NCI-H2081 treated with DMSO at 0.1 percent for 48 hours (cell line): ENCODE measurements at places on chromosomes 2 and 18.

- no peak for DNase-seq
Measured at GRCh38 chr18:63185984-63186383, 133.6 kb downstream of the BCL2 start.

DNA sequence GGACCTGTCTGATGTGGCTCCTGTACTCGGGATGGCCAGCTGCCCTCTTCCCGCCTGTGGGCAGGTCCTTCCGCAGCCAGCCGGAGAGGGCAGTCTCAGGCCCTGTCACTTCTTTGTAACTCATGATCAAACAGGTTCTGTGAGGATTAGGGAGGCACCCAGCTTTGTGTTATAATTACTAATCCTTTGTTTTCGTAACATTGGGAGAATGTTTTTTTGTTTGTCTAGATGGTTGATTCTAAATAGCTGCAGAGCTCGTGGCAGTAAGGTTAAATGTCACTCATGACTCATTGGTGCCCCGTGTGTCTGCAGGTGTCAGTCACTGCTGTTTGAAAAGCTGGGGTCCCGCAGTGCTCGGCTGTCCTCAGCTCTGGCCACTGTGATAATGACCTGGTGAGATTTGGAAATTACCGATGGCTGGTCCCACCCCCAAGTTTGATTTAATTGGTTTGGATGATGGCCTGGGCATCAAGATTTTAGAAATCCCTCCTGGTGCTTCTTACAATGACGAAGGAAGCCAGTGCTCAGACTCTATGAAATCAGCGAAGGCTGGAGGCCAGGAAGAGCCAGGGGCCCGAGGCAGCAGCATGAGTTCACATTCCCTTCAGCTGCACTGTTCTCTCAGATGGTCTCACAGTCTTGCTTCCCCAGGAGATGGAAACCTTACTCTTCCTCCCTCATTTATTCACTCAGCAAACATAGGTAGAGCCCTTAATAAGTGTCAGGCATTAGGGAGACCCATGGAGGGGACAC, 172.8 kb downstream of the VAPA start:
- DNase-seq = no peak

GRCh38 chr2:172434821-172435605, 7.6 kb downstream of the ITGA6 start:
- no peak for DNase-seq

GRCh38 chr2:216188956-216189355, 79.8 kb downstream of the XRCC5 start:
- DNase-seq = no peak

- no peak for DNase-seq
Measured at GRCh38 chr18:63741769-63742168, 33.4 kb upstream of the SERPINB7 start.

DNA sequence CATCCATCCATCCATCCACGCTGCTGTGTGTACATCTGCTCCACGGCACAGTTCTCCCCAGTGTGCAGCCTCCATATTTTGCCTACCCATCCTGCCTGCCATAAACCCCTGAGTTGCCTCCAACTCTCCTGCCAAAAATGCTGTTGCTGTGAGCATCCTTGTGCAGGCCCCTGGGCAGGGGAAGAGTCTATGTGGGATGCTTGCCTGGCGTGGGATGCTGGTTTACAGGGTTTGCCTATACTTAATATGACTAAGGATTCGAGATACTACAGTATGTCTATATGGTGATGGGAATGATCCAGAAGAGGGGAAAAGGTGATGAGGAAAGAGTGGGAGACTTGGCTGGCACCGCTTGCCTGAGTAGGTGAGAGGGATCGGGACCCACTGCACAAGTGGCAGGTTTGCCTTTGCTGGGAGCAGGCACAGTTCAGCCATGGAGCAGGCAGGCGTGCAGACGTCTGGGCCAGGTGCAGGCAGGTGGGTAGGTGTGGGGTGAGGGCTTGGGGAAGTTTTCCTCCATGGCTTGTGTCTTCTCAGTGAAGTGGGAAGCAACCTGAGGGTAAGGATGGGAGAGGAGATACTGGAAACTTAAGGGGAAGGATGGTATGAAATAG, 30.2 kb upstream of the FAHD2A start:
- no peak for DNase-seq

DNA sequence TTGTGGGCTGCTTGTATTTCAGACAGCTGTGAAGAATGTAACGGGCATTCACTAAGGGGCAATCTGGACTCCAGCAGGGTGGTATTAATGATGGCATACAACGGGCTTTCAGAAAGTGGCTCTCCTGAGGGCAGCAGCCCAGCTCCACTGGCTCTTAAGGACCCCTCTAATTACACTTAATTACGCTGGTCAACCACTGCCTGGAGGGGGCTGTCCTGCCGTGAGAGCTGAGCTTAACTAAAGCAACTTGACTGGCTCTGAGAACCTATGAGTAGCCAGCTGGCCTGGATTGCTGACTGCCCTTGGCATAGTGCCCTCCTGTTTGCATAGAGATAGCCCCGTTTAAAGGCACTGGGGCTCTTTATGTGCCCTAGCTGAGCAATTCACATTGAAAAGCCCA, 3.8 kb downstream of the LIPG start:
- no peak for DNase-seq

- no peak for DNase-seq
Measured at GRCh38 chr2:14700753-14701152, 68.2 kb downstream of the LRATD1 start.

DNA sequence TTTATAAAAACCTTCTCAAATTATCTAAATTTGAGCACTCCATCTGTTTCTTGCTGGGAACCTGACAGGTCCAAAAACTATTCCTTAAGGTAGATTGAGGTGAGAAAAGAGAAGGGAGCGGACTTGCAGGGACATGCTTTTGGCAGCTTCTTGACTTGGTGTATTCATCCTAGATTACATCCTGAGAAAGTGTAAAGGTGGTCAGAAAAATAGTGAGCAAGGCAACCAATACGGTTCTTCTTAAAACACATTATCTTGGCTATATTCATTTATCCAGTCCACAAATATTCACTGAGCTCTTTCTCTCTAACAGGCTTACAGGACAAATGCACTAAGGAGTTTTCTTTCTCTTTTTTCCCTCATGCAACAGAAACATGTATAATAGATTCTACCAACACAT, 230.0 kb downstream of the LRP1B start:
- no peak for DNase-seq

DNA sequence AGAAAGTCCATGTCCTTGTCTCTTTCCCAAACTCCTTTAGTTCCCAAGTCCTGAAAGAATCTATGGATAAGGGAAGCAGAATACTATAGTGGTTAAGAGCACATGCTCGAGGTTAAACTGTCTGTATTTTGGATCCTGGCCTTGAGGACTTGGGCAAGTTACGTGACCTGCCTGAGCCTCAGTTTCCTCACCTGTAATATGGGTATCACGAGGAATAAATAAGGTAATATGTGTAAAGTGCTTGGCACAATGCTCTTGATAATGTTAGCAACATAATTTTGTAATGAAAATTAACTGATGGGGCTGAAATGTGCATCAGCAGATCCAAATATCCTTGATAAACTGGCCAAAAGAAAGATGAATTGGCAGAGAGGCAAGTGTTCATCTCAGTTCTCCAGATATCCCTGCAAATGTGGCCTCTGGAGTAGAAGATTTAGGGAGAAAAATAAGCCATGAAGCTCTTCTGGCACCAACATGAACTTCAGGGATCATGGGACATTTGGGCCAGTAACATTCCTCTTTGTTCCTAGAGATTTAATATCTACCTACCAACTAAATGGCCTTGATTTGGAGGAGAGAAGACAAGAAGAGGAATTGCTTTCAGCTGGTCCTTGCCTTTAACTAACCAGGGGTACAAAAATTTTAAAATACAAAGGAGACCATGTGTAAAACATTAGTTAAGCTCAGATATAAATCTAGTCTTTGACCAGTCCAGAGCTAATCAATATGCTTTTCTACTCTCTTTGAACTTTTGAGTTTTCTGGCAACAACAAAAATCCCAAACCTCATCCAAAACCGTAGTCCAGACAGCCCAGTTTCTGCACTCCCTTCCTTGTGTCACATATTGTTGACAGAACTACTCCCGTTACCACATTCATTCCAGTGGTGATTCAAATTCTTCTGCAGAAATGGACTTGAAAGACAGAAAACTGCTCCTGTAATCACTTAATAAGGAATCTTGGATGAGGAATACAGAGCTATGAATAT, 52.7 kb upstream of the EML4 start:
- no peak for DNase-seq

DNA sequence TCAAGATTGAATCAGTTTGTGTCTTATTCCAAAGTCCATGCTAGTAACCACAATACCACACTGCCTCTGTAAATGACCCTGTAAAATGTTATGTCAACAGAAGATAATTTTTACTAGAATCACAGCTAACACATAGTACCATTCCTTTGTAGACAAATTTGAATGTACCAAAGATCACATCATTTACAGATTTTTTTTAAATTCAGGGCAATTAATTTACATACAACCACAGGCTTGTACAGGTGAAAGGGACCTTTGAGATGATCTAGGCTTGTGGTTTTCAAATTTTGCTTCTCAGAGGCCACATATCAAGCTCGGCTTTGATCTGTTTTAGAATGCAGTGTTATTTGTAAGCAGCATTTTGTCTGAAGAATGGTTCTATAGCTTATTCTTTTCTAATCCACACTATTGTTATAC, 63.8 kb upstream of the PPM1B start:
- DNase-seq = no peak

- no peak for DNase-seq
Measured at GRCh38 chr18:21300035-21300907, 58.2 kb downstream of the GREB1L start.

- DNase-seq = no peak
Measured at GRCh38 chr2:222724208-222724607, 52.8 kb downstream of the MOGAT1 start.

GRCh38 chr2:65363879-65364666, 68.3 kb downstream of the SPRED2 start:
- no peak for DNase-seq

DNA sequence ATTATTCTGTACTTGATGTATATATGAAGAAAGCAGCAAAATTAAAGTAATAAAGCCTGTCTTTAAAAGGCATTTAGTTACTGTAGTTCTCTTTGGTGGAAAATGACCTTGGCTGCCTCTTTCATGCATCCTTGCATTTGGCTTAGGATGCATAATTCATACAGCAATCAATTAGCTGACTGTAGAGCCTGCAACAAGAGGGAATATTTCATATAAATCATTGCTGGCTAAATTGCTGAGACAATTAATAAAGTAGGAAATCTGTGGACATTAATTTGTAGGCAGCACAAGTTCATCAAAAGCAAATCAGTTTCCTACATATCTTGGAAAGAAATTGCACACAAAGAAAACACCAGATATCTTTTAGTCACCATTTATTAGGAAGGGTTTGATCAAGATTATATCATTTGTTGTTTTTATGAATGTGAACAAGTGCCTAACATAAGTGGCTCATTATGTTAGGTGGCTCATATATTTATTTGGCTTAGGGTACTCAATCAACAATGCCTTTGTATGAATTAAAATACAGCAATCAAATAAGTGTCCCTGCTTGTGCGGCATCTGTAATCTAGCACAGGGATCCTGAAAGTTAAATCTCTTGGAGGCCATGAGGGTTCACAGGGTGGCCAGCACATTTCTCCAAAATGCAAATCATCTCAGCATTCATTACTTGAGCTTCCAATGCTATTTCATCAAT, 220.4 kb upstream of the SPOPL start:
- DNase-seq = no peak
